ENCODE measurements at places on chromosomes 7 and 10. TPM values are rescaled to one million over a fixed set of nuclear protein-coding genes. Genes with fewer than 3 reads are reported as not detected.

The CROT gene
- 14.6 TPM for polyA plus RNA-seq

The C10orf67 gene
- polyA plus RNA-seq: not detected

The ZMIZ2 gene
- polyA plus RNA-seq: 7.5 TPM

DNA sequence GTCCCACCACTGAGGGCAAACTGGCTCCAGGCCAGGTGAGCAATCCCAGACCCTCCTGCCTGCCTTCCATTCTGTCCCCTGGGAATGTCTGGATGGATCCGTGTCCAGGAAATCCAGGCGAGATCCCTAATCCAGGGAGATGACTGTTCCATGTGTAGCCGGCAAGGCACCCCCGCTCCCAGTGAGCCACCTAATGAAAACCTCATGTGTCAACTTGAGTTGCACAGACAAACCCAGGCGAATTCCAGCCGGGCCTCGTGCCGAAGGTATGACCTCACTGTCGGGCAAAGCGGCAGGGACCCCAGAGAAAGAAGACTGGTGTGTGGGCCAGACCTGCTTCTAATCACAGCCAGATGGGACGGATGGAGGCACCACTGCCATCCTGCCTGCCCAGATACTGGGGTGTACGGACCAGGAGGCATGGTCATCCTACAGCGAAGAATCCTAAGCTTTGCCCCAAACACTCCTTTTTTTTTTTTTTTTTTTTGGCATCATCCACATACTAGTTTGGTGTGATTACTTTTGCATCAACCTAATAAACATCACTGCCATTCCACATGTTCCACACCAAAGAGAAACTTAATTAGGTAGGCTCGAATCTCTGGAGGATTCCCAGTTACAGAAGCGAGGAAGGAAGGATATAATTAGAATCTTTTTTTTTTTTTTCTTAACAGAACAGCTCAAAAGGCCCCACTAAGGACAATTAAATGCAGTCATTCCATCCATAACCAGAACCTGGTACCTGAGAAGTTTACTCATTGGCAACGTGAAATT lies 313.1 kb downstream of the CALN1 start:
- no peak overlapping the region for H3K4me3 ChIP-seq
- no peak for DNase-seq
- H3K36me3 ChIP-seq: no peaks in the 10 kb centered on the region
- H3K27ac ChIP-seq: no peak overlapping the region
- no peaks in the 10 kb centered on the region for H3K27me3 ChIP-seq

DNA sequence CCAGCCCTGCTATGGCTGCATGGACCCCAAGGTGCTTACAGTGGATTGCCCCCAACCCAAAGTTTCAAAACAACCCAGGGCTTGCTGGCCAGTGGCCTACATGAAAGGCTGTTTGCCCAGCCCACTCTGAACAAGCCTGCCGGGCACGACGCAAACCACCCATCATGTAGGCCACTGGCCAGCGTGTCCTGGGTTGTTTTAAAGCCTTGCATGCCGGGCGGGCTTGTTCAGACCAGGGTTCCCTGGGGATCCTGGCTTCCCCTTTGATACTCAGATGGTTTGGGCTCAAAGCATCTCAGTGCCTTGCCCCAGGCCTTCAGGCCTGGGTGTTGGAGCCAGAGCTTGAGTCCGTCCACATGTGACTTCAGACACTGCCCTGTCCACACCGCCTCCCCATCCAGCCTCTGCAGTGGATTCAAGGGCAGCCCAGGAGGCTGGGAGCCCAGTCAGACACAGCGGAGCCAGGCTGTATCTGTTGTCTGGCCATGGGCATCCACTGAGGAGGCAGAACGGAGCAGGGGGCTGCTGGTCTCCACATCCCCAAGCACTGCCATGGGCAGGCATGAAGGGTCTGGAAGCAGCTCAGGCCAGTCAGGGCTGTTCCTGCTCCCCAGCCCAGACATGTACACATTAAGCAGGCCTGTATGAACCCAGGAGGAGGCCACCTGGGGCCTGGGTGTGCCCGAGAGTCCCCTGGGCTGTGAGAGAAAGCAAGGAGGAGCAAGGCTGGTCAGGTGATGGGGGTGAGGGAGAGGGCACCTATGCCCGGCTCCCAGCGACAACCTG lies 4.0 kb upstream of the ADIRF start:
- no peak for DNase-seq
- no peaks in the 10 kb centered on the region for H3K36me3 ChIP-seq
- no peaks in the 10 kb centered on the region for H3K27me3 ChIP-seq
- H3K4me3 ChIP-seq: no peak overlapping the region

DNA sequence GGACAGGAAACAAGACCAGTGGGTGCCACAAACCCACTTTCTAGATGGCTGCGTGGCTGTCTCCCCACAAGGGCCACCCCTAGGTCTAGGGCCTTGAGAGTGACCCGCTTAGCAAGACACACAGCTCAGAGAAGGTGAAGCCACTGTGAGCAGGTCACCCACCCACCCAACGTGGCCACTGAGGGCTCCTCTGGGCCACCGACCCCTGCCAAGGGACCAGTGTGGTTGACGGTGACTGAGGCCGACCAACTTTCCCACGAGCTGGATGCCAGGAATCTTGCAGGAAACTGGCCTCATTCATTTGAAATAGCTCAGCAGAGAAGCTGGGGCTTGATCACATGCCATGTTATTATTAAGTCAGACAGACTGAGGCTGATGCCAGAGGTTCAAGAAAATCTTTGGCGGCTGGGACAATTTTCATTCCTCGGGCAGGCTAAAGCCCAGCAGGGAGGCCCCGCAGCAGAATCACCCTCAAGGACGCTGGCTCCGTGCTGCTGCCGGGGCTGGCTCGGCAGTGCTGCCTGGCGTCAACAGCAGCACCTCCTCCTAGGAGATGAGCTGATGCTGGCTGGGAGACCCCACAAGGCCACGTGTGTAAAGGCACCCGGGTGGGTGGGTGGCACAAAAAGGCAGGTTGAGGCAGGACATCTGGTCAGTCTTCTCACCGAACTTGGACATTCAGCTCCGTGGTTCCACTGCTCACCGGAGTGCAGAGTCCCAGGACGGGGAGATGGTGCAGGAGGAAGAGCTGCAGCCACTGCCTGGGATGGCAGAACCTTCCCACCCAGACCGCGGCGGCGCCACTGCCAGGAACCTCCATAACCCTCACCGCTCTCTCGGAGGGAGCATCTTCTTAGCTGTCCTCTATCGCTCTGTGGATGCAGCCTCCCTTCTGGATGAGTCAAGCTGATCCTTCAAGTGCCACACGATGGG lies 57.8 kb downstream of the ZRANB1 start:
- no peak overlapping the region for H3K4me3 ChIP-seq
- DNase-seq: no peak
- no peaks in the 10 kb centered on the region for H3K36me3 ChIP-seq
- H3K27ac ChIP-seq: no peak overlapping the region
- H3K4me1 ChIP-seq: no peaks in the 10 kb centered on the region

GRCh38 chr7:78176171-78176570 lies 377.6 kb downstream of the PHTF2 start:
- no peaks in the 10 kb centered on the region for H3K4me1 ChIP-seq
- DNase-seq: no peak
- H3K27ac ChIP-seq: no peak overlapping the region

GRCh38 chr7:32761451-32762205 lies 129.9 kb downstream of the KBTBD2 start:
- DNase-seq: no peak
- H3K36me3 ChIP-seq: no peaks in the 10 kb centered on the region
- no peaks in the 10 kb centered on the region for H3K27me3 ChIP-seq
- no peaks in the 10 kb centered on the region for H3K4me1 ChIP-seq

All from GM12878 (cell line).